Foreskin keratinocyte (primary cell): ENCODE measurements at places on chromosomes 4 and X. TPM values are rescaled to one million over a fixed set of nuclear protein-coding genes. Genes with fewer than 3 reads are reported as not detected.

The GAB3 gene
- total RNA-seq = 0.14 and 0.31 TPM in 2 replicates

The NAP1L2 gene
- total RNA-seq = 1.6 and 1.9 TPM in 2 replicates

The LPAR4 gene
- not detected in 2 replicates for total RNA-seq

The COL4A6 gene
- 24.9 and 25.2 TPM in 2 replicates for total RNA-seq

The SLITRK4 gene
- total RNA-seq = not detected in 2 replicates

The TMPRSS11B gene
- total RNA-seq = not detected in 2 replicates

GRCh38 chrX:2554891-2555290 lies 54.1 kb upstream of the DHRSX start:
- DNase-seq = no peak

DNA sequence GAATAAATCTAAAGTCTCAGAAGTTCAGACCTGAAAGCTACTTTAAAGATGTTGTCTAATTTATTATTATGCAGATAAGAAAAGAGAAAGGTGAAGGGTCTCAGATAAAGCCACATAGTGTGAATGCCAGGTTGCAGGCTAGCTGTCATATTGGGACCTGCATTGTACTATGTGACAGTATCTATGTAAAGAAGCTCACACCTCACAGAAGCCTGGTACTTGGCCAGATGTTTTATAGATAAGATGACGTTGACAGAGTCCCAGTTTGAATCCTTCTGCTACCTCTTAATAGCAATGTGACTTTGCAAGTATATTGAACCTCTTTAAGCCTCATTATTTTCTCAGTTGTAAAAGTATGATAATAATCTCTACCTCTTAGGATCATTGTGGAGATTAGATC lies 227.0 kb downstream of the SPRY1 start:
- no peak for DNase-seq

GRCh38 chr4:26713563-26714151 lies 129.8 kb downstream of the TBC1D19 start:
- peak; percentile 74 for DNase-seq

DNA sequence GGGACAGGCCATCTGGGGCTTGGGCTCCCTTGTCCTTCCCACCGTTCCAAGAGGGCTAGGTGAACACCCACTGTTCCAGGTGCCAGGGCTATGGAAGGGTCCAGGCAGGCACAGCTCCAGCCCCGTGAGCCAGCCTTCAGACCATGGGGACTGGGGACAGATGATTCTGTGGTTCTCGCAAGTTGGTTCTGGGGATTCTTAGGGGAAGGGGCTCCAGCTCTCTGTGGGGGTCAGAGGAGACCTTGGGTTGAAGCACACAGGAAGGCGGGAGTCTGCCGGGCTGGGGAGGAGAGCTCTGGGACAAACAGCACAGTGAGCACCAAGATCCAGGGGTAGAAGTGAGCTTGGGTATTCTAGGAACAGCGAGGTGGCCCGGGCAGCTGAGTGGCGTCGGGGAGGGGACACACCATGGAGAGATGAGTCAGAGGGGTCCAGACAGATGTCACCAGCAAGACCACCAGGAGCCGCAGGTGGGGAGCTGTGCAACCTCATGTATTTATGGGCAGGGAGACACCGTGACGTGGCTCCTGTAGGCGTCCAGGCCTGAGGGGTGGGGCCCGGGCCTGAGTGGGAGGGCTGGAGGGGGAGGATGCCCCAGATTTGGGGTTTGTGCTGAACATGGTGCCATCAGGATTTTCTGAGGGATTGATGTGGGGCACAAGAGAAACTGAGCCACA lies 48.8 kb upstream of the HMX1 start:
- DNase-seq = no peak

DNA sequence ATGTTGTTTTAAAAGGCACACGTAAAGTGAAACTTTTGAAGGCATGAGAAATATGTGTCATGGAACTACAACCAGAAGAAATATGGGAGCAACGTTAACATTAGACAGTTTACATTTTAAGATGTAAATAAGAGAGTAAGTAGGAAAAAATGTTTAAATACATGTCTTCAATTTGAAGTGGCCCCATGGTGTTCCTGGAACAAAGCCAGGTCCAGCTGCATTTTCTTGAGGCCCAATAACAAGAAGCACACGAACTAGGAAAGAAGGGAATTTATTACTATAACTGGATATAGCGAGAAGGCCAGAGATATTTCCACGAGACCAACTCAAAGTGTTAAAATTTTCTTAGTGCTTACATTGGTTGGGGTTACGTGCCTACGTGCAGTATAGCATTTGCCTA lies 458.1 kb downstream of the KCTD8 start:
- no peak for DNase-seq

DNA sequence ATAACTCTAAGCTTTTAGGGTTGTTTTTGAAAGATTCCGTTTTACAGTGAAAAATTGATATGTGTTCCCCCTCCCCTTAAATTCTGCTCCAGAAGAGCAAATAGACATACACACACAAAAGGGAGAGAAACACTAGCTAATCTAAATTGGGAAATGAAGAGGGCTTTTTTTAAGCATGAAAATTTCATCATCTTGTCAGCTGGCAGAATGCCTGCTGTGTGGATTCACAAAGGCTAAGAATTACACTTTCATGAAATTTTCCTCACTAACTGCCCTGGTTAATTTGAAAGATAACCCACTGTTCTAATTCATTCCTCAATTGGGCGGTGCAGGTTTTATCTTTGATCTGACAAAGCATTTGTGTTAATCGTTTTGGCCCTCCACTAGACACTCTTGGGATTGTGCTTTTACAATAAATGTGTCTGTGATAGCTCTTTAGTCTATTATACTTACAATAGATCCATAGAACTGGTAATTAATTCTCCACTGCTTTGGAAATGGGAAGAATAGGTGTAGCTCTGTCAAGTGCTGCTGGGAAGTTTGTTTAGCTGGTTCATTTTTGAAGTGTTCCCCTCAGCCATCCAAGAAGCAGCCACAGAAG lies 152.9 kb downstream of the POLA1 start:
- no peak for DNase-seq

- no peak for DNase-seq
Measured at GRCh38 chr4:48190839-48191238, 56.8 kb upstream of the TXK start.

DNA sequence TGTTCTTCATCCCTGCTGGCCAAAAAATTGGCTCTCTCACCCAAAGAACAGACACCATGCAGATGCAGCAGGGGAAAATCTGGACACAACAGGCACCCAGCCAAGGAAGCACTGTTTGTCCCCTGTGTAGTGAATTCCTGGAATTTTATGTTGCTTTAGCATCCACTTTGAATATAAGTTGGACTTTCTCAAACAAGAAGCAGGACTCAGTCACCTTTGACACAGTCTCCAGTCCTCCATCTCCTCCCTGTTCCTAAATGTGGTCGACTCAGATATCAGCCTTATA lies 11.8 kb downstream of the ZNF182 start:
- DNase-seq = no peak

GRCh38 chrX:101407167-101407747 lies 468 bp downstream of the GLA start:
- DNase-seq = no peak

DNA sequence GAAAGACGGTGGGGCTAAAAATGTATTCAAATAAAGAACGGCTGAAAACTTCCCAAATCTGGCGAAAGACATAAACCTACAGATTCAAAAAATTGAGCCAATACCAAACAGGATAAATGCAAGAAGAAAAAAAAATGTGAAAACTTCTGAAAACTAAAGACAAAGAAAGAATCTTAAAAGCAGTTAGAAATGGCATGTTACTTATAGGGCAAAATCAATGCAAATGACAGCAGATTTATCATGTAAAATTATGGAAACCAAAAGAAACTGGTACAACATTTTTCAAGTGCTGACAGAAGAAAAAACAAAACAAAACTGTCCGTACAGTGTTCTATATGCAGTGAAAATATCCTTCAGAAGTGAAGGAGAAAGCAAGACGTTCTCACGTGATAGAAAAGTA lies 239.0 kb downstream of the PDGFC start:
- DNase-seq = no peak

- DNase-seq = no peak
Measured at GRCh38 chrX:18065956-18066355, 154.7 kb downstream of the BEND2 start.

- no peak for DNase-seq
Measured at GRCh38 chrX:63869506-63869905, 84.5 kb upstream of the ARHGEF9 start.

GRCh38 chr4:836750-837301 lies 10.9 kb upstream of the CPLX1 start:
- no peak for DNase-seq

- DNase-seq = peak; percentile 12
Measured at GRCh38 chr4:168353746-168354145, 35.2 kb upstream of the DDX60 start.

- no peak for DNase-seq
Measured at GRCh38 chr4:150972592-150972991, 42.5 kb downstream of the LRBA start.

- peak; percentile 21 for DNase-seq
Measured at GRCh38 chrX:63506320-63506719, 155.2 kb upstream of the SPIN4 start.

DNA sequence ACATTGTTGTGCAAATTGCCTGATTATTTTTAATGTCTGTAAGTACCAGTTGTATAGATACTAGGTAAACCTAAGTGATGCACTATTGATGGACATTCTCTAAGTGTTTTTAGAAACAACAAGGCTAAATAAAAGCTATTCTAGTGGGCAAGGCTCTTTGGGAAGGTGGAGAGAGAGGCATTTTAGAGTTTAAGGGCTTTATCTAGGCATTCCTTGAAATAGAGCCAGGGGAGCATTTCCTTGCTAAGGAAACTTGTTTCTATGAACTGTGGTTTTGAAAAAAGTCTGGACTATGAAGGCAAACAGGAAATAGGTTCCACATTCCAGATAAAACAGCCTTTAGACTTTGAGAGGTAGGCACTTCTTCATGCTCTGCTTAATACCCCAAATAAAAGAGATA lies 23.8 kb downstream of the BMX start:
- no peak for DNase-seq

DNA sequence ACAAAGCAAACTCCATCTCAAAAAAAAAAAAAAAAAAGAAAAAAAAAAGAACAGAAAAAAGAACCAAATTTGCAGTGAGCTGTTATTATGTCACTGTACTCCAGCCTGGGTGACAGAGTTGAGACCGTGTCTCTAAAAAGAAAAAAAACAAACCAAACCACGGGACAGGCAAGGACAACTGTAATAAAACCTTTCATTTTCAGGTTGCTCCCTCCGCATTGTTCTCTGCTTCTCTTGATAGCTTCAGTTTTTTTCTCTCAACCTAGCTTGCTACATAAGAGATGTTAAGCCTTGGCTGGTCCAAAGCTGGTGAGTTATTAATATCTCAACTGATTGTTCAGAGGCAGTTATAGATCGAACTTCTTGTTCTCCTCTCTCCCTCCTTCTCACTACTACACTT lies 23.1 kb upstream of the ELF2 start:
- DNase-seq = no peak
